NCI-H524 (cell line): ENCODE measurements at places on chromosomes 2 and 18.

GRCh38 chr2:113277474-113278072 is 1.1 kb downstream of the PAX8 start:
- no peak for DNase-seq

- DNase-seq = no peak
Measured at GRCh38 chr2:237153181-237153580, 67.5 kb downstream of the COPS8 start.

DNA sequence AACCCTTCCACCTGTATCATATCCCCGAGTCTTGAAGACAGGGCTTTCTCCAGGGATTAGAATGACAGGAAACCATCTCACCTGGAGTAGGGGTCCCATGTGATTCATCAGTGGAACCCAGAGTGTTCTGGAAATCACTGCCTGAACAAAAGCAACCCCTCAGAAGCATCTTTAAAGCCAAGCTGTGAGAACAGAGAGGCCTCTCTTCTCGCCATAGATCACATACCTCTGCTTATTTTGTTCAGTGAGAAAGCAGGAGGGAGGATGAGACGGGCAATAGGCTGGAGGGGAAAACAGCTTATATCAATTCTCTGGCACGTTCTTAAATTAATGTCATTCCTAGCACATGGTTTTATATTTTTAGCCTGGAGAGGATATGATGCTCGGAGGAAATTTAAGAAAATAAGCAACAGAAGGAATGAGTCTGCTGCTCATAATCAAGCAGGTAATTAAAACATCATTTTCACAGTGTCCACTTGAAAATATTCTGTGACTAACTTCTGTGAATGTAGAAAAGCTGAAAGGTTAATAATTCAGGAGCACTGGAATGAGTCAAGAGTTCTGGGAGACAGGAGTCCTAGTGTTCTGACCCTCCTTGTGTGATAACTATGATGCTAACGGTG is 213.6 kb upstream of the SP5 start:
- no peak for DNase-seq

DNA sequence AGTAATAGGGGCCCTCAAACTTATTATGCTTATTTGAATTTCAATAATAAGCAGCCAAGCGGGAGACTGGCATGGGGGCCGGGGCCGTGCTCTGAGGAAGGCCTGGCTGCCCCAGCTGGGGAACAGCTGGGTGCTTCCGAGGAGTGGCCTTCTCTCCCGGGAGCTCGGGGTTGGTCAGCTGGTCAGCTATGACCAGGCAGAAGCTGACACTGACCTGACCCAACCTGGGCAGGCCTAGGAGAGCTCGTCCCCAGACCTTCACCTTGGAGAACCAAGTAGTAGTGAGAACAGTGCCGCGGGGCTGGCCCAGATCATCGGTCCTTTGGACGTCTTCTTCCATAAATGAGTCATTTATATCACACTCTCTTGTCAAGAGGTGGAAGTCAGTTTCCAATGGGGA is 36.1 kb downstream of the RRM2 start:
- no peak for DNase-seq

GRCh38 chr2:108809936-108810335 is 23.4 kb downstream of the CCDC138 start:
- no peak for DNase-seq

DNA sequence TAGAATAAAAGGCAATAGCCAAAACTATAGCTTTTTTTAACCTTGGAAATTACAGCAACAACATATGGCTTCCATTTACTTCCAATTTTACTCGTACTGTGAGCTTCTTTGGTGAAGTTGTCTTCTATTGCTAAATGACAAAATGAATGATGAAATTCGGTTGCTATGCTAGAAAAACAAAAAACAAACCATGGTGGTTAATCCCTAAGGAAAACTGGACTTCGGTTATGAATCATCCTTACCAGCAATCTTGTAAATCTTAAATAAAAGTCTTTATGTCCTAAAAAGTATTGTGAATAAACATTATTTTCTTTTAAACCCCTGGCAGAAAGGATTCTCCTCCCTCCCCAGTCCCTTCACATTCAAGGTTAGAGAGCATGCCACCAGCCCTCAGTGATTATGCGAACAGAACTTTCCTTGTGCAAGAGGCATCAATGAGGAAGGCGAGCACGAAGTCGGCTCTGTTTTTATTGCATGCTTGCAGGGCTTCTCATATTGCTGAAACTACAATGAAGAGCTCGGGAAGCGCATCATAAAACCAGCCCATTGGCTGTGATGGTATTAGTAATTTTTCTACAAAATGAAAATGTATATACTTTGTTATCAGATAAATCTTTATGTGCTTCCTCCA is 62.9 kb downstream of the ZNF521 start:
- no peak for DNase-seq

DNA sequence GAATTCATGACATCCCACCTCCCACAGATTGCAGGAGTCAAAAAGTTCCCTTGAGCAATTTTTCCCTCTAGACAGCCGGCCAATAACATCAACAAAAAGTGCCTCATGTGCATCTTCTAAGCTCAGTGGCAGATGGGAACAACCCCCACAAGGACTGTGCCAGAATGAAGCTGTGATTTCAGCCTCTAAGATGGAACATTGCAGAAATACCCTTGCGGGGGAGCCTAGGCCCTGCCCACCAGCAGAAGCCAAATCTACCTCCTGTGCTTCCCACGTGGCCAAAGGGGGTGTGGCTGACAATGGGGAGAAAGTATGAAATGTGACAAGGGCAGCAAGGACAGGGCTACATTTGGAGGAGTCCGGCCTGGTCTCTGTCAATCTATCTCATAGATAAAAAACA is 482.3 kb downstream of the TGIF1 start:
- no peak for DNase-seq

DNA sequence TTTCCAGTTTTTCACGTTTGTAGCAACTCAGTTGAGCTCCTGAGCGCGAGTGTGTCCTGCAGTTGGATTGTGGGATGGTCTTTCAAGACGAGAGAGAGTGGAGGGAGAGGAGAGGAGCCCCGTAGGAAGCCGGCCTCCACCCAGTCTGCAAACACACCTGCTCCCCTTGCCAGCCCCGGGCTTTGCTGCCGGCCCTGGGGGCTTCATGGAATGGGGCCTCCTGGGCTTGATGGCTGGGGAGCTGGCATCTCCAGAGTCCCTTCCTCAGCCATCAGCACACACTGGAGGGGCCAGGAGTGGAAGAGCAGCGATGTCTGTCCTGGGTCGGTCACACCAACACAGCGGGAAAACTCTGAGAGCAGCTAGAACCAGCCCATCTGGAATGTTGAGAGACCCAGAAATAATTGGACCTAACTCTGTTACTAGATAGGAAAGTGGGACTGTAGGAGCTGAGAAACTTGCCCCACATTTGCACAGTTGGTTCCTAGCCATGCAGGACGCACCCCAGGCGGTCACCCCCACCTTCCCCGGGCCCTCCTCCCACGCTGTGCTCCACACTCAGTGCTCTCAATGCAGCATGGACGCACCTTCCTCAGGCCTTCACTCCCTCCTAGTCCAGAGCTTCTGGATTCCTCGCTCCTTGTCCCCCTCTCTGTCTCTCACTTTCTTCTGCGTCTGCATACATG is 69.6 kb downstream of the PTGR3 start:
- no peak for DNase-seq

DNA sequence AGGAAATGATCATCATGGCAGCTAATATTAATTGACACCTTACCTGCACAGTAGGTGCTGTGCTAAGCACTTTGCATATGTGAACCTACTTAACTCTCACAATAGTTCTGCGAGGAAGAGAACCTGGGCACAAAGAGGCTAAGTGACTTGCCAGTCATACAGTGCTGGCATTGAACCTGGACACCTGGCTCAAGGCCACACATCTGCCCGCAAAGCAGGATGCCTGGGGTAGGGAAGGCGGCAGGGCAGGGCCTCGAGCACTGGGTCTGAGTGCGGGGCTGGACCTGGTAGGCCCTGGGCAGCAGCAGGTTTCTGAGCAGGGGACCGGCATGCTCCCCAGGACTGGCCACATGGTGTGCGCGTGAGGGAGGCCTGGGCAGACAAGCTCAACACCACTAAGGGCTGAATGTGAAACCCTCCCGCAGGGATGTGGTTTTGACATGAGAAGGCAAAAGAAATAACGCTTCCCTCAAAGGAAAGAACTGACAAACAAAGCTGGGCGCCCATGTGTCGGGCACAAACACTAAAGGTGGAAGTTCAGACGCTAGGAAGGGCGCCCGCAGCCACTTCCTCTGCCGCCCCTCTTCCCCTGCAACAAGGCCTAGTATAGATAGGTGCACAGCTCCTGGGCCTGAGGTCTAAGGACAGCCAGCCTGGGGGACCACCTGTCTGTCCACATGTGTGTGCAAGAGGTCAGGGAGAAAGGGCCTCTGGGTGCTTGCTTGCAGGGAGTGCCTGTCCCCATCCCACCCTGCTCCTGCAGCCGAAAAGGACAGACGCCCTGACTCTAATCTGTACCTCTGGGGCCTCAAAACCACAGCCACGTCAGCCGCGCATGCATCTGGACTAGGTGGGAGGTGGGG is 92.5 kb downstream of the ZFP36L2 start:
- no peak for DNase-seq

DNA sequence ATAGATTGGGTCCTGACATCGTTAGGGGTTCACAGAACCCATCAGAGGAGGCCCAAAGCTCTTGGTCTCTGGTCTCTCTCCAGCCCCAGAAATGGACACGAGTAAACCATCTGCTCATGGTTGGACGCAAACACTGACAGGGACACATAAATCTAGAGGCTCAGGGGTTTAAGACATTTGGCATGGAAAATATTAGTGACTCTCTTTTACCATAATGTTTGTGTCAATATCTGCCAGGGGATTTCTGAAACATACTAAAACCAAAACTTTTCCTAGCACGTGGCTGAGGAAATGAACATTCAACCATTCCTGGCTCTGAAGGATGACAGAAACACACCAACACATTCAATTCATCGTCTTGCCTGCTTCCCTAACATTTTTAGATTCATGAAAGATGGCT is 226.2 kb downstream of the SP3 start:
- no peak for DNase-seq

GRCh38 chr2:218644721-218645120 is 14.7 kb downstream of the ZNF142 start:
- no peak for DNase-seq

- DNase-seq = no peak
Measured at GRCh38 chr2:184875911-184876310, 277.6 kb downstream of the ZNF804A start.

GRCh38 chr18:29217124-29217915 is 1040.4 kb upstream of the CDH2 start:
- peak; percentile 55 for DNase-seq

- DNase-seq = peak; percentile 14
Measured at GRCh38 chr2:41621095-41621494, 426.7 kb upstream of the PKDCC start.

- DNase-seq = no peak
Measured at GRCh38 chr2:215685238-215685990, 249.5 kb upstream of the FN1 start.

DNA sequence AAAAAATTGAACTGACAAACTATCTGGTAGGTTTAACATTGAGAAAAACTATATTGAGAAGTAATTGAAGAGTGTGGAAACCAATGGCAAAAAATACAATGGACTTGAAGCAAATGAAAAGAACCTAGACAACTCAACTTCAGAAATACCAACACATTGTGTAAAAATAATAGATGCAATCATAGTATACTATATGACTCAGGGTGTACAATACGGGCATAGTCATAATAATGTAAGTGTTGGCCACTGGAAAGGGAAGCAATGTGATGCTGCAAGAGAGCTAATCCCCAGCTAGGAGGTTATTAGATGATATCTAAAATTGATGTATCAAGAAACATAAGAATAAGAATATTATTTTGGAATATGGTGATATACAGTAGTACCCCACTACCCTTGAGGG is 45.3 kb downstream of the SMAD7 start:
- DNase-seq = no peak

DNA sequence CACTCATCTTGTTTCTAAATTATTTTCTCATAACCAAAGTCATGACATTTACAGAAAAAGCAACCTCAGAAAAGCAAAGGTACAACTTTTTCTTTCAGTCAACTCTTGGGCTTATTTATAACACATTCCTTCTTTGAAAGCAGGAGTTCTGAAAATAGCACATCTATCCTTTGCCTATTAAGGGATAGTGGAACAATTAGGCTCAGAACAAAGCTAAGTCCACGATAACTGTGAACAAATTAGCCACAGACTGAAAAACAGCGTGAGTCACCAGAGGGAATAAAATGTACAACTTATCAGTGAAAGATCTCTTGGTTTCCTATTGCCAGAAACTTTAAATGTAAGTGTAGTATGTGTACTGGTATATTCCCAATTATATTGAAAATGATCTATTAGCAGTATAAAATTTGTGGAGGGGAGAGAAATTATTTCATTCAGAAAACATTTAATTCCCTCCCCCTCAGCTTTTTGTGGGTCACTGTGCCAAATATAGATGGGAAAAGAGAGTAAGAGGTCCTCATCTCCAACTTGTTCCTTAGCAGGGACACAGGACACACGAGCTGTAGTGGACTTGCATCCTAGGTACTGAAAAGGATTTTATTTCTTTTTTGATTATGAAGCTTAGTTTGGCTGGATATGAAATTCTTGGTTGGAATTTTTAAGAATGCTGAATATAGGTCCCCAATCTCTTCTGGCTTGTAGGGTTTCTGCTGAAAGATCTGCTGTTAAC is 15.4 kb upstream of the MATN3 start:
- DNase-seq = no peak

GRCh38 chr18:57296336-57296735 is 56.0 kb upstream of the ST8SIA3 start:
- DNase-seq = no peak

DNA sequence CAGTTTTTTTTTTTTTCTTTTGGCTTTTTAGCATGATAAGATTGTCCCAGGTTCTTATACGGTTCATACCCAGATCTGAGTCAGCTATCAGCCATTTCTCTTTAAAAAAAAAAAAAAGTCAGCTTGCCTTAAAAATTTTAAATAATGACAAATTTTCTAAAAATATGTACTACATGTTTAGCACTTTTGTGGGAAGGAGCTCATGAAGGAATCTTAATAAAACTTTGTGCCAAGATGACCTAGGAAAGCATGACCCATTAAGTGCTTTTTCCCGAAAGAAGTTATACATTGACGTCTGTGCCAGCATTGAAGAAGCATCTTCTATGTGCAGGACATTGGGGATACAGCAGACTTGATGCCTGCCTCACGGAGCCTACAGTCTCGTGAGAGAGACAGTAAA is 4.5 kb upstream of the RBMS1 start:
- DNase-seq = no peak
